Osteocyte (in vitro differentiated cells): ENCODE measurements at places on chromosomes 7 and 10. TPM values are rescaled to one million over a fixed set of nuclear protein-coding genes. Genes with fewer than 3 reads are reported as not detected.
A peak's percentile ranks its signal among the peaks of the same experiment; 100 is the strongest.

DNA sequence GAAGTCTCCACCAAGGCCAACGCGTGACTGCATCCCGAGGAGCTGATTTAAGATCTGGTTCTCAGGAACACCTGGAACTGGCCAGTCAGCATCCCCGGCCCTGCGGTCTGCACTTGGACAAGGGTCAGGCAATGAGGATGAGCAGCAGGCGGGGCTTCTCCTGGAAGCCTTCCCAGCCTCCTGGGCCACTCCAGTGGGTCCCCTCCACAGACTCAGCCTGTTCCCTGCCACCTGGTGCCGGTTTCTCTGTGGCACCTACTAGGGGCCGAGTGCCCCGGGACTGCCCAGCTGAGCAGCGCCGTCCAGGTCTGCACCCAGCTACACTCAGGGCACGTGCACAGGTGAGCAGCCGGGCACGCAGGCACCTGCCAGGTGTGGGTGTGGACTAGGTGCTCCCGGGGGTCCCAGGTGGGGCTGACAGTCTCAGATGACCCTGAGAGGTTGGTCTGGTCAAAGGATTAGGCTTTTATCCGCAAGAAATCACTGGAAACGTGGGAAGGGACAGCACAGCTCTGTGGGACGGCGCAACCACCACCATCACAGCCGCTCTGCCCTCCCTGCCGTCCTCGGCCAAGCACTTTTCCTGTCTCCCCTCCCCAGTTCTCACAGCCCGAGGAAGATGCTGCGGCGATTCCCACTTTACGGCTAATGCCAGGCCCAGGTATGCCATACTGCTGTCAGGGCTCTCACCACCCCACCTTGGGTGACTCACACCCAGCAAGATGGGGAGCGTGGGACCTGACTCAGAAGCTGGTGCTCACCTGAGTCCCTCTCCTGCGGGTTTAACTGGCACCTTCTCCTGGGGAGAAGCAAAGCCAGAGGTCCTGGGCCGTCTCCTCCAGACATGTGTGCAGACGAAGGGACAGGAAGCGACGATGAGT lies 166.0 kb downstream of the RNF216 start:
- DNase-seq, result no peak
- H3K27me3 ChIP-seq, result no peaks in the 10 kb centered on the region
- H3K27ac ChIP-seq, result peak overlapping the region; percentile 31
- peaks cover 4% of the 10 kb centered on the region for H3K36me3 ChIP-seq
- no peak overlapping the region for H3K4me3 ChIP-seq

- peak overlapping the region; percentile 81 for H3K27ac ChIP-seq
- peaks cover 19% of the 10 kb centered on the region for H3K4me1 ChIP-seq
- H3K36me3 ChIP-seq, result no peaks in the 10 kb centered on the region
- no peak overlapping the region for H3K4me3 ChIP-seq
Measured at GRCh38 chr10:4196771-4197390, 411.9 kb upstream of the KLF6 start.

- H3K4me1 ChIP-seq, result peaks cover 9% of the 10 kb centered on the region
- no peaks in the 10 kb centered on the region for H3K27me3 ChIP-seq
- DNase-seq, result no peak
- peak overlapping the region; percentile 56 for H3K27ac ChIP-seq
- peak overlapping the region; percentile 73 for H3K4me3 ChIP-seq
Measured at GRCh38 chr10:52232561-52233350, 81.3 kb upstream of the DKK1 start.

- peaks cover 12% of the 10 kb centered on the region for H3K4me1 ChIP-seq
- peaks cover 42% of the 10 kb centered on the region for H3K36me3 ChIP-seq
- no peaks in the 10 kb centered on the region for H3K27me3 ChIP-seq
- no peak overlapping the region for H3K27ac ChIP-seq
- no peak overlapping the region for H3K4me3 ChIP-seq
Measured at GRCh38 chr10:125843603-125844329, 20.4 kb downstream of the BCCIP start.

DNA sequence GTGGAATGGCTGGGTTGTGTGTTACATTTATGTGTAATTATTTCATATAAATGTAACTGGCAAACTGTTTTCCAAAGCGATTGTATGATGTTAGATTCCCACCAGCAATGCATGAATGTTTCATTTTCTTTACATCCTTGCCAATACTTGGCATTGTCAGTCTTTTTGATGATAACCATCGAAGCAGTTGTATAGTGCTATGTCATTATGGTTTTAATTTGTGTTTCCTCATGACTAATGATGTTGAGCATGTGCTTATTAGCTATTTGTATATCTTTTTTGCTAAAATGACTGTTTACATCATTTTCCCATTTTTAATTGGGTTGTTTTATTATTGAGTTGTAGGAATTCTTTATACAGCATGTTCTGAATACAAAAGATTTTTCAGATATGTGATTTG lies 22.3 kb downstream of the AHCYL2 start:
- H3K27ac ChIP-seq, result no peak overlapping the region
- no peaks in the 10 kb centered on the region for H3K4me1 ChIP-seq
- no peak overlapping the region for H3K4me3 ChIP-seq
- H3K36me3 ChIP-seq, result peaks cover 6% of the 10 kb centered on the region

GRCh38 chr7:101195884-101196283 lies 5.0 kb downstream of the MOGAT3 start:
- DNase-seq, result no peak
- no peak overlapping the region for H3K27ac ChIP-seq

The ZNF277 gene
- 28.1 and 32.0 TPM in 2 replicates for total RNA-seq

The MYO1G gene
- total RNA-seq, result 0.05 TPM in 1 of 2 replicates, not detected in the other

The CCNJ gene
- total RNA-seq, result 6.9 and 9.6 TPM in 2 replicates

DNA sequence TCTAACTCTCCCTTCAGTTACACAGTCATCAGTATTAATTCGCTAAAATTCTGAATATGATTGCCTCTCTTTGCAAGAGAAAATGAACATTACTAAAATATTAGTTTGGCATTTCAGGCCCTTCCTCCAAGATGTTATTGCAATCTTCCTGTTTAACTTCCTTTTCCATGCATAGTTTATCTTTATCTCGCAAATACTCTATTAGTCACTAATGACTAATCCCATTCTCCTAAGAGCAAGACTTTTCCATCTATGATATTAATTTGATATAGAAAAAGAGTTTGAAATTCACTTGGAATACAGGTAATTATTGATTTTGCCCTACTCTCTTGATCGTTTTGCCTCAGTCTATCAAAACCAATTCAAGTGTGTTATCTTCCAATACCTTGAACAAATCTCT lies 41.8 kb upstream of the SEMA3A start:
- no peak overlapping the region for H3K4me3 ChIP-seq
- no peak overlapping the region for H3K27ac ChIP-seq
- no peak for DNase-seq
- peaks cover 17% of the 10 kb centered on the region for H3K4me1 ChIP-seq
- no peaks in the 10 kb centered on the region for H3K27me3 ChIP-seq

The SHTN1 gene
- 23.7 and 26.1 TPM in 2 replicates for total RNA-seq

GRCh38 chr10:117518246-117518645 lies 24.3 kb upstream of the EMX2 start:
- H3K4me1 ChIP-seq, result peaks cover 14% of the 10 kb centered on the region
- no peak for DNase-seq
- H3K27me3 ChIP-seq, result peaks cover 13% of the 10 kb centered on the region
- H3K27ac ChIP-seq, result no peak overlapping the region
- no peaks in the 10 kb centered on the region for H3K36me3 ChIP-seq

The SLC16A9 gene
- total RNA-seq, result 0.32 and 0.50 TPM in 2 replicates

The C10orf143 gene
- 2.9 and 4.1 TPM in 2 replicates for total RNA-seq

The ANKRD61 gene
- not detected in 2 replicates for total RNA-seq

GRCh38 chr7:11714676-11715075 lies 117.3 kb downstream of the THSD7A start:
- DNase-seq, result no peak
- H3K4me1 ChIP-seq, result peaks cover 10% of the 10 kb centered on the region
- no peaks in the 10 kb centered on the region for H3K27me3 ChIP-seq
- no peaks in the 10 kb centered on the region for H3K36me3 ChIP-seq

GRCh38 chr7:69968969-69969556 lies 370.8 kb downstream of the AUTS2 start:
- H3K27ac ChIP-seq, result no peak overlapping the region
- H3K36me3 ChIP-seq, result peaks cover 2% of the 10 kb centered on the region
- peak overlapping the region; percentile 81 for H3K4me3 ChIP-seq

- DNase-seq, result no peak
- no peaks in the 10 kb centered on the region for H3K4me1 ChIP-seq
- no peaks in the 10 kb centered on the region for H3K36me3 ChIP-seq
- no peak overlapping the region for H3K27ac ChIP-seq
- H3K4me3 ChIP-seq, result no peak overlapping the region
- H3K27me3 ChIP-seq, result no peaks in the 10 kb centered on the region
Measured at GRCh38 chr7:136555933-136556332, 312.5 kb upstream of the CHRM2 start.
